ENCODE measurements at places on chromosomes 11 and 22. TPM values are rescaled to one million over a fixed set of nuclear protein-coding genes. Genes with fewer than 3 reads are reported as not detected.

C11orf87 gene
- total RNA-seq, result under 0.01 TPM

SLC15A3 gene
- under 0.01 TPM for total RNA-seq

PTPRCAP gene
- total RNA-seq, result 0.28 TPM

ZNF214 gene
- total RNA-seq, result 2.1 TPM

GLYAT gene
- total RNA-seq, result not detected

SHISA8 gene
- not detected for total RNA-seq

SAA1 gene
- 10.3 TPM for total RNA-seq

AGBL2 gene
- total RNA-seq, result 0.78 TPM

ARHGAP8 gene
- total RNA-seq, result 10.3 TPM

ART1 gene
- total RNA-seq, result not detected

PKNOX2 gene
- total RNA-seq, result not detected

ADAMTS8 gene
- not detected for total RNA-seq

OSBP2 gene
- total RNA-seq, result 73.1 TPM

RASD2 gene
- total RNA-seq, result under 0.01 TPM

KRTAP5-9 gene
- not detected for total RNA-seq

APOA5 gene
- total RNA-seq, result not detected

VWA5A gene
- 16.7 TPM for total RNA-seq

Data from nasal cavity respiratory epithelium epithelial cell of viscerocranial mucosa (primary cell).